Tibial nerve (tissue), 4 donors: ENCODE measurements at places on chromosomes 7 and 10. TPM values are rescaled to one million over a fixed set of nuclear protein-coding genes. Genes with fewer than 3 reads are reported as not detected.

GRCh38 chr10:100896876-100897461, 15.8 kb upstream of the SLF2 start:
- DNase-seq = no peak

DNA sequence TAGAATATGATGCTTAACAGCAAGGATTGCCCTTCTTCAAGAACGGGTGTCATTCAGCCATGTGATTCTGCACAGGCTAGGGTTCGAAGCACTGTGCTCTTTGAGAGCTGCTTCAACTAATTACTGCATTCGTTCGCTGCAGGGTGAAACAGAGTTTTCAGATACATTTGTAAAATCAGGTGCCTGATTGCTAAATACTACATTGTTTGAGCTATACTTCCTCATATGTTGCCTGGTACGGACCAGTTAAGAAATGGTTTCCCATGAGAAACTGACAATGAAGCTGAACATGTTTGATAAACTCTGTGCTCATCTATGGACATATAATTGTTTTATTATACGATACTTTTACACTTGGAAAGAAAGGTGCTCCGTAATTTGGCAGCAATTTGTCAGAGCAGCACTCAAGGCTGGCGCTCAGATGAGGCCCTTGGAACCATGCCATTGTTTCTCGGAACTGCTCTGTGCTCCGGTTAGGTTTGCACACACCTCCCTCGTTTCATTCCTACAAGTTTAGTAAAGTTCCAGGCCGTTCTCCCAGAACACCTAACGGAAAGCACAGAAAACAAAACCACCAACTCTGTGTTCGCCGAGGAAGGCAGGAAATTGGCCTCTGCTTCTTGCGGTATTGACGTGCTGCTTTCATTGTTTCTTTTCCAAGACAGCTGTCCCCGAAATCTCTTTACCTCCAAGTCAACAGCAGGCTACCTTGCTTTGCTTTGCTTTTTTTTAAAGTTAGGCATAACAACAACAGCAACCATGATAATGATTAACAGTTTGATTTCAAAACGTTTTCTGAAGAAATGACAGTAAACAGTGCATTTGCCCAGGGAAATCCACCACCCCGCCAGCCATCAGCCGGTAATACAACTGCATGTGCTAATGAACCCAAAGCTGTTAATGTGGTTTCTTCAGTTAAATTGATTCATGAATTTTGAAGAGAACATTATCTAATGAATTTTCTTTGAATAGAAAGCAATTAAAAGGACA, 206.9 kb downstream of the EBF3 start:
- DNase-seq = no peak

GRCh38 chr10:125162120-125162931, 2.0 kb upstream of the CTBP2 start:
- no peak for DNase-seq

DNA sequence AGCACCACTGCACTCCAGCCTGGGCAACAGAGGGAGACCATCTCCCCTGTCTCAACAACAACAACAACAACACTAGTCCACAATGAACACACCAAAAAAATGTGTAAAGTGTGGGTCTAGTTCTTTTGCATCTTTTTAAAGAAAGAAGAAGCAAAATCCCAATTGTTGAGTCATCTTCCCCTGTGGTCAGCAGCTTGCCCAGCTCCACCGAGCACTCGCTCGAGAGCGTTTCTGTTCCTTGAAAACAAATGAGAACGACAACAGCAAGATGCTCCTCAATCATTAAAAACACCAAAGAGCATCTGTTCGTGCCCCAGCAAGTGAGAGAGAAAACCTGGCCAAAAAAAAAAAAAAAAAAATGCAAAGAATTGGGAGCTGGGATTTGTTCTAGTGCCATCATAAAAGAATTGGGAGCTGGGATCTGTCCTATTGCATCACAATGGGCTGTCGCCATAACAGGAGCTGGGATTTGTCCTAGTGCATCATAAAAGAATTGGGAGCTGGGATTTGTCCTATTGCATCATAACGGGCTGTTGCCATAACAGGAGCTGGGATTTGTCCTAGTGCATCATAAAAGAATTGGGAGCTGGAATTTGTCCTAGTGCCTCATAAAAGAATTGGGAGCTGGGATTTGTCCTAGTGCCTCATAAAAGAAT, 118.1 kb downstream of the PTPRN2 start:
- DNase-seq = no peak

DNA sequence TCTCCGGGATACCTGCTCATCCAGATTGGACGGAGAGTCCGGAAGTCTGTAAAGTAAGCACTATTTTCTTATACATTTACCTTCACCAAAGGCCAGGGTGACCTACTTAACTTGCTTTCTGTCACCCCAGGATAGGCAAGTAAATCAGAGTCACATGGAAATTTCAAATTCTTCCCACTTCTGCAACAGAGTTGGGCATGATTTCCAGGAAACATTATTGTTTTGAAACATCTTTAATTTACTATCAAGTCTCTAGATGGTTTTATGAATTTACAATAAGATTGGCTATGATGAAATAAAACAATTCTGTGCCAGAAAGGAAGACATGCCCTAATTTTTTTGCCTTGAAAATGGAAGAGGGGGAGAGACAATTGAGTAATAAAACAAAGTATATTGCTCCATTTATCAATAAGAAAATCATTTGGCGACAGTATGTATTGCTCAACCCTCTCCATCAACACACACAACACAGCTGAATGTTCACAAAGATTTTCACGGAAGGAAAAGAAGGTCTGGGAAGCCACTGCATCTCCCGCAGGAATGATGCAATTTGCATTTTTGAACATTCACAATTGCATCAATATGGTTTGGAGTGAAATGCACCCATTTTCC, 702.8 kb downstream of the PARD3 start:
- DNase-seq = no peak

- DNase-seq = no peak
Measured at GRCh38 chr10:34740321-34740720, 74.8 kb downstream of the PARD3 start.

- DNase-seq = no peak
Measured at GRCh38 chr7:94897541-94897940, 9.9 kb upstream of the PPP1R9A start.

The VAX1 gene
- total RNA-seq = not detected

The ZNF117 gene
- 15.1 TPM for total RNA-seq

The JCAD gene
- 30.0 TPM for total RNA-seq
